ENCODE measurements at places on chromosomes 2 and 18. TPM values are rescaled to one million over a fixed set of nuclear protein-coding genes. Genes with fewer than 3 reads are reported as not detected.

The GKN1 gene
- polyA plus RNA-seq, result not detected

The ALPI gene
- 0.05 TPM for polyA plus RNA-seq

The KCNIP3 gene
- 22.3 TPM for polyA plus RNA-seq

The SERPINE2 gene
- polyA plus RNA-seq, result 115 TPM

DNA sequence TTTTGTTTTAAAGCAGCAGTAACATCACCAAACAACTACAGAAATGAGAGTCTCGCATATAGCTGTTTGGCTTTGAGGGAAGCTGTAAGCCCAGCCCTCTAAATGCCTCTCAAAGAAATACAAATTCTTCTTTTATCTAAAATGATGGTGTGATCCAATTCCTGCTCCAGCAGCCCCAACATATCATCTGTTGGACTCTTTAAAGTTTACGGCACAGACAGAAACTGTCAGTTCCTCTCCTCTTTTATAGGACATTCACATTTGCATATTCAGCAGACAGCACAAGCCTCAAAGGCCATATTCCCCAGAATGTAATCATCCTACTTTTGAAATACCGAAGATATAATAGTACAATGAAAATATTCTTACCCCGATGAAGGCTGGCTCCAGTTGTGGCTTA is 216.9 kb upstream of the REV1 start:
- no peak for DNase-seq

DNA sequence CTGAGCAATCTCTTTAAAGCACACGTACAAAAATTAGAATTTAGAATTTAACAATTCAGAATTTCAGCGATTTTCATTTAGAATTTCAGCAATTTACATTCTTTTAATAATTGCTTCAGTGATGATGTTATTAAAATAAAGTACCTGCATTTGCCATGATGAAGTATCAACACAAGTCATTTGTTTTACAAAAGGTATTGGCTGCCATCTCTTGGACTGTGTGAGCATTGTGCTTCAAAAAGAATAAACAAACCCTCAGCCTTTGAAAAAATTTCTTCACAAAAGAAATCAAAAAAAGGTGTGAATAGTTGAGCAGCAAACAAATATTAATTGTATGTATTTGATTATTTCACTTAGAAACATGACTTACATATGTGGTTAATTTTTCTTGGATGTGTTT is 27.1 kb upstream of the ZC3H15 start:
- DNase-seq, result no peak

DNA sequence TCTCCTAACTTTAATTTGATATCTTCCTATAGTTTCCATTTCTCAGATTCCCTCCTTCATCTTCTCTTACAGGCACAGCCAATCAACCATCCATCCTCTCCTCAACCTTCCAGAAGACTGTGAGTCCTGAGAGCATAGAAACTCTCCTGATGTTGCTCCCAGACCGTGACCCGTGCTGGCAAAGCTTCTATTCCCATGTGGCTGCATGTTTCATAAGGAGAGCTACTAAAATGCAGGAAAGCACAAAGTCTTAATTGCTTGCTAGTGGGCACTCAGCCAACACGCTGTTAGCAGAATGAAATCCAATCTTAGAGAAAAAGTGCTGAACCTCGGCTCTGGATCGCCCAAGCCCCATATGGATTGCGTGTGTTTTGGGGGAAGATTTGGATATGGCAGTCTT is 1244.7 kb upstream of the ZEB2 start:
- no peak for DNase-seq

- no peak for DNase-seq
These were observed 38.6 kb upstream of the NCOA1 start for GRCh38 chr2:24452502-24452885.

DNA sequence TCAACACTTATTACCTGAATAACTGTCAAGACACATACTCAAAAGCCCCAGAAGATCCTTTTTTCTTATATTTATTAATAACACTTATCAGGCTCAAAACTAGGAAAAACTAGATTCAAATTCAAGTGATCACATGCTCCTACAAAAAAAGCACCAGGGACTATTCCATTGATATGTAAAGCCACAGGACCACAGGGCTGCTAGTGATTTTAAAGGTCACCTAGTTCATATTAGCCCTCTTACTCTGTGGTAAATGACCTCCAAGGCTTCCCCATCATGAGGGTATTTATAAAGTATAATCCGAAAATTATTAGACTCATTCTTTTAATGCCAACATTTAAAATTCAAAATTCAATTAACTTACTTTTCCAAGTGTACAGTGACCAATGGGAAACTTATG is 52.5 kb downstream of the LRPPRC start:
- no peak for DNase-seq

DNA sequence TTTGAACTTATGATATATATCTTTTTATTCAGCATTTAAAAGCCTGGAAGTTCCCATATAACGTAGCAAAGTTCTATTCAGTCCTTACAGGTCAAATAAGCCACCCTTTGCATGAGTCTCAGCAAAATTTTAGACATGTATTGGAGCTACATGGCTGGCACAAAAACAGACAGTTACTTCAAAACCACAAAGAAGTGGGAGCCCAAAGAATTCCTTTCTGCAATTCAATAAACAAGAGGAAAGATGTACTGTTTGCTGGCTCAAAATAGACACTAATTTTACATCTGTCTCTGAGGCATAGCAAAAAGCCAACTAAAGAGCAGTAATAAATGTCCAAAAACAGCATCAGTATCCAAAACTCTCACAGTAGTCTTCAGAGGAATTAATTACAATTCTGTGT is 87.0 kb downstream of the ZEB2 start:
- no peak for DNase-seq

DNA sequence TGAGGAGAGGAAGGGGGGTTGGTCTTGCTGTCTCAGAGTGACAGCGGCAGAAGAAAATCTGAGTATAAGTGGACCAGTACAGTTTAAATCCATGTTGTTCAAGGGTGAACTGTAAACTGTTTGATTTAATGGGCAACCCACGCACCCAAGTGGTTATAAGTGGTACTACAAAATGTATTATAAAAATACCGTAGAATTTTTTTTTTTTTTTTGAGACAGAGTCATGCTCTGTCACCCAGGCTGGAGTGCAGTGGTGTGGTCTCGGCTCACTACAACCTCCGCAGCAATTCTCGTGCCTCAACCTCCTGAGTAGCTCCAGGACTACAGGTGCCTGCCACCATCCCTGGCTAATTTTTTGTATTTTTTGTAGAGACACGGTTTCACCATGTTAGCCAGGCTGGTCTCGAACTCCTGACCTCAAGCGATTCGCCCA is 2.1 kb upstream of the CHCHD5 start:
- no peak for DNase-seq

DNA sequence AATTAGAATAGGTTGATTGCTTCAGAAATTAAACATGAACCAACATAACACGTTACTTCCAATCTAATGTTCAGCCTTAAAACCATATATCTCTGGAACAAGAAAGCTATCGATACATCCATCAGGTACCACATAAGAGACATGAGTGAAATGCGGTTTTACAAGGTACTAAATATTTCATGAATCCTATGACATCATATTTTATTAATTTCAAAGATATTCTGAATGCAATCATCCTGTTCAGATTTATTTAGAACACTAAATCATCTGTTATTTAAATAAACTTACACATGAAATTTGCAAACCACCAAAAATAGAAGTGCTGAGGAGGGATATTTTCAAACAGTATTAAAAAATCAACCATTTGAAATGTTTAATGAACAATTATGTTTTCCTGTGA is 119.0 kb downstream of the OSBPL1A start:
- DNase-seq, result no peak

- DNase-seq, result no peak
These were observed 20.0 kb downstream of the MPP4 start for GRCh38 chr2:201678401-201678800.

DNA sequence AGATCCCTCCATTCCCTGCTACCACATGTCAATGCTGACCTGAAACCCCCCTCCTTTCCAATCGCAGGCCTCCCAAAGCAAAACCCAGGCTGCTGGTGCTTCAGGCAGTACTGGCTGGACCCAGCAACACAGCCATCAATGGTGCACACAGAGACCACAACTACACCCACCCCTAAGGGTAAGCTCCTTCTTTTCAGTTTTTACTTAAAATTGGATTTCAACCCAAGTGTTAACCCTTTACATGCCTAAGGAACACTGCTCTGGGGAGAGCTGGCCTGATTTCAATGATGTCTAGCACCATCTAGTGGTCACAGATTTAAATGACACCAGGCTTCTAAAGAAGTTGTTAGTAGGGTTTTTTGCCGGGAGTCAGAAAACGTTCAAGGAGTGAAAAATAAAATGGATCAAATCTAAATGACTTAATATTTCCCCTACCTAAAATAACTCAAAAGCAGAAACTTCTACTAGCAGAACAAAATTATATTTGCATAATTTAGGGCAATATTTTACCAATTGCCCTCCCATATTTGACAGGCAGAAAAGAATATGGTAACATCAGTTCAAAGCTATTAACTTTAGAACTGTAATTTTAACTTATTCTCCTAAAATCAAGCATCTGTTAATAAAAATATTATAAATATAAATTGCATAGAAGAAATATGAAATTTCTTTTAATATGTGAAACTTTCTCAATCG is 24.6 kb downstream of the FECH start:
- no peak for DNase-seq
